CD14-positive monocyte (primary cell): ENCODE measurements at places on chromosomes 4 and X.
A peak's percentile ranks its signal among the peaks of the same experiment; 100 is the strongest.

GRCh38 chrX:1883772-1884171 lies 268.9 kb downstream of the ASMT start:
- no peak for DNase-seq
- no peaks in the 10 kb centered on the region for H3K4me1 ChIP-seq
- no peak overlapping the region for H3K4me3 ChIP-seq
- H3K27me3 ChIP-seq, result peaks cover 6% of the 10 kb centered on the region
- H3K27ac ChIP-seq, result no peak overlapping the region

- H3K27ac ChIP-seq, result peak overlapping the region; percentile 39
- peaks cover 85% of the 10 kb centered on the region for H3K36me3 ChIP-seq
- H3K27me3 ChIP-seq, result no peaks in the 10 kb centered on the region
- H3K4me1 ChIP-seq, result peaks cover 21% of the 10 kb centered on the region
- no peak for DNase-seq
These were observed 65.3 kb downstream of the ANTXR2 start for GRCh38 chr4:80007745-80008149.

GRCh38 chr4:48570646-48571220 lies 80.7 kb downstream of the ZAR1 start:
- peaks cover 80% of the 10 kb centered on the region for H3K36me3 ChIP-seq
- H3K4me1 ChIP-seq, result no peaks in the 10 kb centered on the region

DNA sequence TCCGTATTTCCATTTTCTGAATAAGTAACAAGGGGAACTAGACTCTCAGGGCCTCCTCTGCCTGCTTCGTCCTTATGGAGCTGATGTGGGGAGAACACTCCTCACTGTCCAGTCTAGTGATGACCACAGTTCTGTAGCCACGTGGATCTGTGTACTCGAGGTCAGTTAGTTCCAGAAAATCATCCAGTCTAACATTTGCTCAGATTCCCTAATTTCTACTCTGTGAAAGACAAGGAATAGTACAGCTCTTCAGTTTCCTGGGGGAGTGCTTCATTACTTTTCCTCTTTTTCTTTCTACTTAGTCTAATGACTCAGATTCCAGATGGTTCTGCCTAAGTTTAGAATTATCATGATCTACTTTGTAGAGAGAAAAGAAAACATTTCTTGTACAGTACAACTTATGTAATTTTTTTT lies 82.6 kb downstream of the SORBS2 start:
- no peaks in the 10 kb centered on the region for H3K36me3 ChIP-seq
- DNase-seq, result no peak
- H3K4me3 ChIP-seq, result no peak overlapping the region
- no peak overlapping the region for H3K27ac ChIP-seq
- peaks cover 43% of the 10 kb centered on the region for H3K4me1 ChIP-seq

- peaks cover 81% of the 10 kb centered on the region for H3K4me1 ChIP-seq
- DNase-seq, result peak; percentile 85
- no peaks in the 10 kb centered on the region for H3K27me3 ChIP-seq
- peaks cover 29% of the 10 kb centered on the region for H3K36me3 ChIP-seq
- H3K27ac ChIP-seq, result peak overlapping the region; percentile 68
These were observed 5.0 kb downstream of the TACC3 start for GRCh38 chr4:1726146-1726934.

DNA sequence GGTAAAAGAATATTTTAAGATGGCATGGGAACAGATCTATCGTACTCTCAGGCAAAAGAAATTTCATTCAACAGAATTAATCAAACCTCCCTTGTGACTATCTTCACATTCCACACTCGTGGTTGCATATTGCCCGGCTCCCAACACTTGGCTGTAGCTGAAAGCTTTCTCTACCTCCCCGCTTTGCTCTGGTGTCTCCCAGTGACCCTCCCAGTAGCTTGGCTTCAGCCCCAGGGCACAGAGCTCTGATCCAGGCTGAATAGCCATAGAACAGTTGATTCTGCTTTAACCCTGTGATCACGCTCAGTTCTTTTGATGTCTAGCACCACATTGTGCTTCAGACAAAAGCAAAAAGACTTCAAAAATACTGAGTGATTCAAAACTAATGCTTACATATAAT lies 24.6 kb downstream of the SLC7A11 start:
- no peaks in the 10 kb centered on the region for H3K27me3 ChIP-seq
- no peak for DNase-seq
- no peak overlapping the region for H3K4me3 ChIP-seq

GRCh38 chrX:21741869-21742701 lies 15.8 kb downstream of the SMPX start:
- H3K36me3 ChIP-seq, result no peaks in the 10 kb centered on the region
- H3K27ac ChIP-seq, result no peak overlapping the region
- no peak overlapping the region for H3K4me3 ChIP-seq

GRCh38 chr4:8192748-8193738 lies 6.0 kb upstream of the SH3TC1 start:
- H3K36me3 ChIP-seq, result no peaks in the 10 kb centered on the region
- H3K27ac ChIP-seq, result no peak overlapping the region
- peaks cover 63% of the 10 kb centered on the region for H3K4me1 ChIP-seq
- H3K27me3 ChIP-seq, result no peaks in the 10 kb centered on the region

GRCh38 chr4:76821641-76822040 lies 76.3 kb downstream of the SOWAHB start:
- no peaks in the 10 kb centered on the region for H3K36me3 ChIP-seq
- H3K27ac ChIP-seq, result no peak overlapping the region
- H3K4me3 ChIP-seq, result no peak overlapping the region
- no peaks in the 10 kb centered on the region for H3K27me3 ChIP-seq

DNA sequence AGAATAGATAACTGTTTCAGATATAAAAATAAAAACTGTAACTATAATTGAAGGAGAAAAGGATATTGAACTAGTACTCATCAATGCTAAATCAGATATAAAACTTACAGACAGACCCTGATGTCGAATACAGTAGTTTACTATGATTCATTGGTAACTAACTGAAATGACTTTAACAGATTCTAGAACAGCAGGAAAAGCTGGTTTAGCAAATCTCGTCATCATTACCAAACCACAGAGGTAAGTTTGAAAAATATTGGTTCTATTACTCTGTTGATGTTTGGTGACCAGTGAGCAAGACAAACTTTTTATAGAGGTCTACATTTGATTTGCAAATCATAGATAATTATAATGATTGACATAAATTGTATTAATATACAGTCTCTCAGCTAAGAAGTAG lies 551.4 kb upstream of the ADGRL3 start:
- H3K36me3 ChIP-seq, result no peaks in the 10 kb centered on the region
- no peak overlapping the region for H3K27ac ChIP-seq
- no peaks in the 10 kb centered on the region for H3K4me1 ChIP-seq
- H3K27me3 ChIP-seq, result no peaks in the 10 kb centered on the region
